AG10803 (cell line): ENCODE measurements at places on chromosomes 2 and 18.

DNA sequence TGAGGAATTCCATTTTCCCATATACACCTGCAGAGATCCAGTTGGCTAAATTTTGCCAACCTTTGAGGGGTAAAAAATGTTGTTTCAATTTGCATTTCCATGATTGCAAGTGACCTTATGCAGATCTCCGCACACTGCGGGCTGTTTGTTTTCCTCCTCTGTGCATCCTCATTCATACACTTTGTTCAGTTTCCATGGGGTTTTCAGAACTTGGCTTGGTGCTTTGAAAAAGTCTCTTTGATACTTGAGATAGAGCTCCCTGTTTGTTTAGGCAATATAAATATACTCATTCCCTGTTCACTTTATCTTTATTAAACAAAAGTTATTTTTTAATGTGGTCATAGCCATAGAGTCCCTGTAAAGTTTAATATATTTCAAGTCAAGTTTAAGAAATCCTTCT, 353.1 kb downstream of the CMPK2 start:
- no peak for DNase-seq

DNA sequence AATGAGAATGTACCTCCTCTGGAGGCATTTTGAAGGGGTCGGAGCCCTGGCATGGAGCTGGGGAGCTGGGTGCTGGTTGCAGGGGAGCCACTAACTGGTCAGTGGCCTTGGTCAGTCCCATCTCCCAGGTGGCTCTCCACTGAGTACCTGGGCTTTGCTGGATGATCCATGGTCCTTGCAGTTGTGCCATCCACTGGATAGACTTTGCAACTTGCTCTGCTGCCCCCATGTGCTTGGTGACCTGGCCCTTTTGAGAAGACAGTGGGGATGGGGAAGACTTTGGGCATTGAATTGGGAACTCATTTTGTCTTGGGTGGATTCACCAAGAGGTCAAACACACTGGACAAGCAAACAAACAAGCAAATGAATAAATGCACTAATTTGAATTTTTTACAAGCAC, 263.9 kb downstream of the MYCN start:
- no peak for DNase-seq

GRCh38 chr2:167181134-167181533, 292.9 kb downstream of the XIRP2 start:
- DNase-seq, result peak; percentile 58

DNA sequence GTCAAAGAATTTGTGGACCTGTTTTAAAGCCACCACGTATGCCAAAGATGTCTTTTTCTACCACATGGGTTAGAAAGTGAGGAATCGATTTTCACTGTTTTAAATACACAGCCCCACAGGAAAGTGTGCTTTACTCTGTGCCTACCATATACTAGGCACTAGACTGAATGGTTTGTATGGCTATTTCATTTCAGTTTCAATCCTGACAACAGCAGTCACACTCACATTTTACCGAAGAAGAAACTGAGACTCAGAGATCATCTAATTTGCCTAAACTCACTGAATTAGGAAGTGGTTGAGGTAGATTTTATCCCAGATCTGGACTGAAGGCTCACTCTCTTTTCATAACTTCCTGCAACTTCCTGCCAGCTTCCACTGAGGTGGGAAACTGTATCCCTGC, 176.4 kb downstream of the ALK start:
- DNase-seq, result no peak

DNA sequence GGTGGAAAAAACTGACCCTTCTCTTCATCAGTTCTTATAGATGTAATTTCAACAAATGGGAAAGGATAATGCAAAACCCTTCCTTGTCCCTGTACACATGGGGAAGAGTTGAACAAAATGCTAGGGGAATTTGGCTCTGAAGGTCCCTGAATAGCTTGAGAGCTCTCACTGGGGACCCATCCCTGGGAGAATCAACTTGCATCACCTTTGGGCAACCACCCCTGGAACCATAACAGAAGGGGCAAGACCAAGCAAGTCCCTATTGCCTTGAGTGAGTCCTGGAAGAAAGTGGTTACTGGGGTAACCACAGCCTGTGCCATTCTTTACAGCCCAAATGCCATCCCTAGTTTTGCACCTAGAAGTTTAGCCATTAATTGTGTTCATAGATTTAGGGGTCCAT, 52.2 kb upstream of the B3GNT2 start:
- DNase-seq, result no peak

DNA sequence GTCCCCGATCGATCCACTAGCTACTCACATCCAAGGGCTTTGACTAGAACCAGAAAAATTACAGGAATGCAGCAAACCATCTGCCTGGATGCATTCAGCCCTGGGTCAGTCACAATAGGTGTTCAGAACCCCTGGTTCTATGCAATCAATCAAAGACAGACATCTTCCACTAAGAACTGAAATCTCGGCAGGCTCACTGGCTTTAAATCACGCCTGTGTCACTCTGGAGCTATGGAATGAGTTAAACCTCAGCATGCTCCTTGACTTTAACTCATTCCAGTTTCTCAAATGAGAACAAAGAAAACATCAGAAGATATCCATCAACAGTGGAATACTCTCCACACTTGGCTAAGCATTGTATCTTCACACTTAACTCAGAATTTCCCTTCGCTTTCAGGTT, 68.1 kb upstream of the SPTBN1 start:
- DNase-seq, result no peak

DNA sequence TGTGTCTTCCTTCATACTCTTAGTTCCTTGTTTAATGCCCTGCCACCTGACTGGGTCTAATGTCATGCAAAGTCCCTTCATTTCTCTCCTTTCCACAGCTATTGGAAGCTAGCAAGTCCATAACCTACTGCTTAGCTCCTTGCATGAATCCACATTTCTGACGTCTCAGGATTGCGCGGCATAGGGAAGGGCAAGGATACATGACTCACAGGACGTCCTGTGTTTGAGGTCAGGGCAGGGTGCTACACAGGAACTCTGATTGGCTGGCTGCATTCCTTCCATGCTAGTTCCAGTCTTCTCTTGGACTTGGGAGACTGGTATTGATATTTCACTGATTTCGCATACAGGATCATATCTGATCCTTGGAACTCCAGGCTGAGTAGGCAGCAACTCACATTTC, 137.9 kb downstream of the CDH2 start:
- DNase-seq, result peak; percentile 27

DNA sequence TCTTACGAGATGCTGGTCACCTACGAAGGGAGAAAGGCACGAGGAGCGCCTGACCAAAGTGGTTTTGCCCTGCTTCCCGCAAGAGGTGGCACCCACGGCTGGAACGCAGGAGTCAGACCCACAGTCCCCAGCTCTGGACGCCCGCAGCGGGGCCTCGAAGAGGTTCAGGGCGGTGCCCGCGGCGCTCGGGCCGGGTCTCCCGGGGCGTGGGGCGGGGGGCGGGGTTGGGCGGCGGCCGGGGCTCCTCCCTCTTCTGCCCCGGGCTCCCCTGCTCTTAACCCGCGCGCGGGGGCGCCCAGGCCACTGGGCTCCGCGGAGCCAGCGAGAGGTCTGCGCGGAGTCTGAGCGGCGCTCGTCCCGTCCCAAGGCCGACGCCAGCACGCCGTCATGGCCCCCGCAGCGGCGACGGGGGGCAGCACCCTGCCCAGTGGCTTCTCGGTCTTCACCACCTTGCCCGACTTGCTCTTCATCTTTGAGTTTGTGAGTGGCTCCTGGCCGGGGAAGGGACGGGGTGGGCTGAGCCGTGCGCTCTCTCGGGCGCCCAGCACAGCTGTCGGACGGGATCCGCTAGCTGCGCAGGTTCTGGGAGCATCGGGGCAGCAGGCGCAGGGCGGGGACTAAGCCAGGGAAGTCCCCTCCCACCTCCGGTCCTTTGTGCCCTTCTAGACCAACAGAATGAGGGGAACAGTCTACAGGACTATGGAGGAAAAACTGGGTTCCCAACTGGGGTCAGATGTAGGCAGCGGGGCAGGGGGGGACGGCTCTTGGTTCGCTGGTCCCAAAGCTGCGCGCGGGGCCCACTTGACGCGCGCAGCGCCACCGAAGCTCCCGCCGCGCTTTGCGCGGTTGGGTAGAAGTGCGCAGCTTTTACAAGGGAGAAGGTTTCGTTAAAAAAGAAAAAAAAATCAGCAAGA, at the start of gene MAL:
MAL (plus strand) TSS at position 303 of the 914 bp plus-strand sequence; CDS start at position 388, 85 bp downstream.
- DNase-seq, result no peak

GRCh38 chr18:74494514-74494913, 1.6 kb upstream of the CNDP2 start:
- DNase-seq, result no peak

- no peak for DNase-seq
Observed at GRCh38 chr2:63742580-63742976, 99.1 kb upstream of the UGP2 start.

DNA sequence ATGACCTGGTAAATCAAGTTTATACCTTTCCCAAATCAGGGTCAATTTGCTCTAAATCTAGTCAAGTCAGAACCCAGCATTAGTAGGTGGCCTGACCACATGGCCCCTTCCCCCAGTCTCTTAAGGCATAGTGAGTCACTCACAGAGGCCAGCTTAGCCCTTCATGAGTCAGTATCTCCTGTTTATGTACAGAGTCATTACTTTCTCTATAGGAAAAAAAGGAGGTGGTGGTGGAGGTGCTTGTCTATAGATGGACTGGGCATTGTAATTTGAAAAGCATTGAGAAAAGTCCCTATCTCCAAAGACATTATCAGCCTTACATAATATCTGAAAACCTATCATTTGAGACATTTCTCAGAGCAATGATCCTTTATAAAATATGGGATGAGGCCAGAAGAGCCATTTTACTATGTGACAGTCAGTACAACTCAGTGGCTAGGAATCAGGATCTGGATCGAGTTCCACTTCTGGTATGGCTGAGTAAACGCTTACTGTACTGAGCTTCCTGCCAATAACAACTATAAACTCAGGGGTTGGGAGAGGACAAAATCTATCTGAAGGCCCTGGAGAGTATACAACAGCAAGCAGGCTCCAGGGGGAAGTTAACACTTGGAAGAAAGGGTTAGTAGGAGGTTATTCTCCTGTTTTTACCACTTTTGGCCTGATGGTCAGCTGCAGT, 22.5 kb upstream of the SIGLEC15 start:
- DNase-seq, result peak; percentile 96

DNA sequence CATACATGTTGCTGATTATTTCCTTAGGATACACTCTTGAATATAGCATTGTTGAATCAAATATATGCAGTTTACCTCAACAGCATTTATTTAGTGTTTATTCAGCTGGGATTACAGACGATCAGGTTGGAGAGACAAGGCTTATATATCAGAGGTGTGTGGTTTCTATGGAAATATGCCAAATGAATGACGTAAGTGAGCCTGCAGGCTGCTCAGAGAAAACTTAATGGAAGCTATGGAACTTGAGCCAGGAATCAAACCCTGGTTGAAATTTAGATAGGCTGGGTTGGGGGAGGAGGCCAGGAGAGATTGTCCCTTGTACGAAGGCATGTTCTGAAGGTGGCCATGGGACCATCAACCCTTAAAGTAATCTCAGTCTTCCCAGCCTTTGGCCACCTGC, 79.5 kb downstream of the INPP4A start:
- no peak for DNase-seq

DNA sequence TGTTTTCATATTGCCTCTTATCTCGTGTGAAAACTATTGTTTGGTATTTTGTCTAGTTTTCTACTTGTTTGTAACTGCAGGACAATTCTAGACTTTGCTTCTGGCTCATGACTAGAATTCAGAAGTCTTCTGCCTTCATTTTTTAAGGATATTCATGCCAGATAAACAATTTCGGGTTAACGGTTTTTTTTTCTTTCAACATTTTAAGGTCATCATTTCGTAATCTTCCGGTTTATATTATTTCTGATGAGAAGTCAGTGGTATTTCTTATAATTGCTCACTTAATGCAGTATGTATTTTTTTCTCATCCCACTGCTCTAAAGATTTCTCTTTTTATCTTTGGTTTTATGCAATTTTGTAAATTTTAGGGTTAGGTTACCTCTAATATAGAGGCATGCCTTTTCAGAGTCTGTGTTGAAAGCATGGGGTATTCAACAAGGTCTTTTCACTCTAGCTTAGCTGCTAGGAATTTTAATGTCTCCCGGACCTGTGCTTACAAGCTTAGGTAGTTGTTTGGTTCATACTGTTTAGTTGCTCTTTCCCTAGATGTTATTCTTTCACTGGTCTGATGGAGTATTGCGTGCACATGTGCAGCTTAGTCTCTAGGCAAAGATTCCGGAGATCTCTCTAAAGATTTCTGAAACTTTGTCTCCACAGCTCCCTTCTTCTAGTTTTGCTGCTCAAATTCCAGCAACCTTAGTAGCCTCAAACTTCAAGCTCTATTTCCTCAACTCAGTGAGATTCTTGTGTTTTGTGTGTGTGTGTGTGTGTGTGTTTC, 198.1 kb downstream of the MCFD2 start:
- DNase-seq, result peak; percentile 52

- no peak for DNase-seq
Observed at GRCh38 chr18:58552057-58552461, 76.8 kb downstream of the ALPK2 start.

GRCh38 chr18:77905011-77905410, 655.4 kb downstream of the GALR1 start:
- DNase-seq, result no peak

DNA sequence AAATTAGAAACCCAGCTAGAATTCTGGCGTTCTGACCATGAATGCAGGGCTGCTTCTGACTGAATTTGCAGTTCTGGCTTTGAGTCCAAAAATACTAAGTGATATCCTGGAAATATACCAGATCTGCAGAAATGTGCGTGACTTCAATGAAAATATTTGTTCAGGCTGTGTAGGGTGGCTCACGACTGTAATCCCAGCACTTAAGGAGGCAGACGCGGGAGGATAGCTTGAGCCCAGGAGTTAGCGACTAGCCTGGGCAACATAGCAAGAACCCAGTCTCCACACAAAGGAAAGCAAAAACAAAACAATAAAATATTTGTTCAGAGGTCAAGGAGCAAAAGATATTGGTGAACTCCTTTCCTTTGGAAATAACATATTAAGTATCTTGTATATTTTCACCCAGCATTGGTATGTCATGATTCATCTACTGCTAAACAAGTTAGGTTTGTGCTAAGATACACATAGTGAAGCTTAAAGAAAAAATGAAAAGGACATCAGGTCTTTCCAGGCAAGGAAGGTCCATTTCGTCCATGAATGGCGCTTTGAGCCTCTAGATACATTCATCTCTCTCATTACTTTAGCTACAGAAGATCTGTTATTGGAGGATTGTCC, 239.2 kb downstream of the CMPK2 start:
- DNase-seq, result no peak

- DNase-seq, result peak; percentile 29
Observed at GRCh38 chr18:8254654-8255053, 354.6 kb upstream of the RAB12 start.

DNA sequence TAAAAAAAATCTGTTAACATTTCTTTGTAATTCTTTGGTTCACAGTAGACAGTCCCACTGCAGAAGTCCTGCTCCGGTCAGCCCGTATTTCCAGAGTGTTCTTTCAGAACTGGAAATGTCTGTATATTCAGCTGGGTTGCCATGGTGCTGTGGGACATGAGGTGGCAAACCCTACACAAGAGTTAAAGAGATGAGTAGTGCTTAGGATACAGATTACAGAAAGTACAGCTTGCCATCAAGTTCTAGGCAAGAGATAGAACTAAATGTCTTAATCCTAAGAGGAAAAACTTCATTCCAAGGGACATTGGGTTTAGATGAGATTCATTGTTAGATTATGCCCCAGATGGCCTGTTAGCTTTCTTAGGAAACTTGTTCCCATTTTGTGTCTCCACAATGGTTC, 60.1 kb downstream of the FMNL2 start:
- DNase-seq, result peak; percentile 46

- peak; percentile 91 for DNase-seq
Observed at GRCh38 chr2:223725494-223725893, 111.9 kb downstream of the AP1S3 start.
